B cell (primary cell): ENCODE measurements at places on chromosomes 12 and 14.

- DNase-seq = no peak
These were observed 63.8 kb downstream of the PTGER2 start for GRCh38 chr14:52377940-52378339.

DNA sequence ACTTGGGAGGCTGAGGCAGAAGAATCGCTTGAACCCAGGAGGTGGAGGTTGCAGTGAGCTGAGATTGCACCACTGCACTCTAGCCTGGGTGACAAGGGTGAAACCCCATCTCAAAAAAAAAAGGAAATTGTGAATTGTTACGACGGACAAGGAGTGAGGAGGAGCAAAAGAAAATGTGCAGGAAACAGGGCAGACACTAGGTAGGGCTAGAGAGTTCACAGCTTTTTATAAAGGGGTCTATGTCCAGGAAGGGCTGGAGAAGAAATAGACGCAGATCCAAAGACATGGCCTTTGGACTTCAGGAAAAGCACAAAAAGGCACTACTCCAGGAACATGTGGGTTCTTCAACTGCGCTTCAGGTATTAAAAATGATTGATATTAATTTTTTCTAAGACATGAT lies 34.4 kb downstream of the ATG14 start:
- DNase-seq = no peak

GRCh38 chr12:89411846-89412245 lies 59.5 kb upstream of the DUSP6 start:
- no peak for DNase-seq

GRCh38 chr12:105220929-105221290 lies 15.1 kb downstream of the APPL2 start:
- DNase-seq = no peak

DNA sequence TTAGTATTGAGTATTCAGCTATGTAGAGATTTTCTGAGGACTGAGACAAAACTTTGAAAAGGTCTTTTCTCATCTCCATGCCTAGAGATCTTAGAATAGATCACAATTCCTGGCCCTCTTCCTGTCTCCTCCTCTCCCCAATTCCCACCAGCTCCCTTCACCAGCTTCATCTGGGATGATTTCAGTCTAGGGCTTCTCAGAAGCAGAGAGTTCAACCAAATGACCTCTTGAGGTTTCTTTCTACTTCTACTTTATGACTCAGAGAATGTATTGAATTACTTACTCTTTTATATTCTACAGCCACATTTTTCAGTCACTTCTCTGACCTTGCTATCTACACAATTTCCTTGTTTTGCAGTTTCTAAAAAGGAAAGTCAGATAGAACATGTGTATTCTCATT lies 19.4 kb upstream of the SNX6 start:
- no peak for DNase-seq

- DNase-seq = no peak
These were observed 394.2 kb downstream of the SOX5 start for GRCh38 chr12:23555180-23555824.

DNA sequence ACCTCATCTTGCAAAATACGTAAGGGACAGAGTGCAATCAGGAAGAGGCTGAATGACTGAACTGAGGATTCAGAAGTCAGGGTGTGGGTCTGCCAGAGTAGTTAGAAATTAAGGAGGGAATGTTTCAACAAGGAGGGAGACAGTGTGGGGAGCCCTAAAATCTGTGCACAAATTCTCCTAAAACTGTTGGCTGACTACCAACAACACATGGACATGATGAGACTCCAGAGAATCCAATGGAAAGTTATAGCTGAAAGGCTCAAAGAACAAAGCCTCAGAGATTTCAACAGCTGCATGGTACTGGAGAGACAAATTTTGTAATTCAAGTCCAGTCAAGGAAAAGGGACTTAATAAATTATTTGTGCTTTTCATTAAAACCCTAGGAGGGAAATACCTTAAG lies 36.1 kb upstream of the NEDD1 start:
- DNase-seq = no peak

- DNase-seq = no peak
These were observed 24.8 kb downstream of the EPYC start for GRCh38 chr12:90979951-90980350.

- no peak for DNase-seq
These were observed 41.1 kb downstream of the GTF2A1 start for GRCh38 chr14:81179631-81180030.

GRCh38 chr12:1041478-1041877 lies 50.5 kb downstream of the ERC1 start:
- DNase-seq = no peak

DNA sequence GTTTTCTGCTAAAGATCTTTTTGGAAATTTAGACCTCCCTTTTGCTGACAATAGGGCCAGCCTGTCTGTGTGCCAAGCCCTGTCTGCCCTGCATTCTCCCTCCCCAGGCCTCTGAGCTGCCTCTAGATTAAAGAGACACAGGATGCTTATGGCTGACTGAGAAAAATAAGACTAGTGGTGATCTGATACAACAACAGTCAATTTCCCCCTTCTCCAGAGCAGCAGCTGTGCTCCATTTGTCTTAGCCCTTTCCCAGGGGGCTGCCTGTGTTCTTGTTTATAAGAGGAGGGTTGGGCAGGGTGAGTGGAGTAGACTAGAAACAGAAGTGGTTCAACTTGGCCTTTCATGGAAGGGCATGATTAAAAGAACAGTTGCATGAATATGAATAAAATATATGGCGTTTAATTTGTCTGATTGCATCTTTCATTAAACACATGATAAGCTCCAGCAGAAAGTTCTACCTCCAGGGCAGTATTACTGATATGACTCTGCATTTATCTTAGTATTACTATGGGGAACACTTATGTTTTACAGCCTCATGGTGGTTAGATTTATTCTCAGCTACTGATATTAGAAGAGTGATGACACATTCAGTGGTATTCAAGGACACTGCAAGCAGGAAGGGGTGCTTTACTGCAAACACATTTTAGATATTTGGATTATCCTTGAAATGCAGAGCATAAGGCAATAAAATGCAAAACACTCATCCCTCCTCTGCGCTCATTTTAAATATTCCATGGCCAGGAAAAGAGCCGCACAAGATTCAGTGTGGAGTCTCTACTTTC lies 150.2 kb upstream of the CLEC14A start:
- no peak for DNase-seq

GRCh38 chr14:65361920-65362319 lies 50.6 kb upstream of the FUT8 start:
- DNase-seq = no peak

GRCh38 chr12:123163227-123163626 lies 12.3 kb upstream of the PITPNM2 start:
- no peak for DNase-seq

DNA sequence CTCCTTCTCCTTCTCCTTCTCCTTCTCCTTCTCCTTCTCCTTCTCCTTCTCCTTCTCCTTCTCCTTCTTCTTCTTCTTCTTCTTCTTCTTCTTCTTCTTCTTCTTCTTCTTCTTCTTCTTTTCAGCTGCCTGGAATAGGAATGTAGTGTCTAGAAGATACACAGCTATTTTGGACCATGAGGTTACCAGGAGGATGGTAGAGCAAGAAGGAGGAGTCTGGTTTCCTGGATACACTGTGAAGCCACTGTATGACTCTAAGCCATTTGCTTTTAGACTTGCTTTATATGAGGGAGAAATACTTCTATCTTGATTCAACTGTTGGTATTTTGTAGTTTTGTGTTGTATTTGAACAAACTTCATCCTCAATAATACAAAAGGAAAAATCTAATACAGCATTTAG lies 3.0 kb upstream of the MYBPC1 start:
- no peak for DNase-seq

DNA sequence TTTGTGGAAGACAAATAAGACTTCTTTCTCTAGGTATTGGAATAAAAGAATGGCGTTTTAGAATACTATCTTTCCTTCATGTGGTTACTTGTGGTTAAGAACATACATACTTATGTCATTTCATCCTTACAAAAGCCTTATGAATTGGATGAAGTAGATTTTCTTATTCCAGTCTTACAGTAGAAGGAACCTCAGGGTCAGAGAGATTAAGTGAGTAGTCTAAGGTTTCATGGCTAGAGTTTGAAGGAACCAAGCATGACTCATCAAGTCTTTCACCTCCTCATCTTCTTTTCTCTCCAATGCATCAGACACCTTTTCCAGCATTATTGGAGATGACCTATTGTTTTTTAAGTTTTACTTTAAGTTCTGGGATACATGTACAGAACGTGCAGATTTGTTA lies 92.9 kb upstream of the NEDD1 start:
- DNase-seq = no peak

- DNase-seq = no peak
These were observed 91.0 kb upstream of the FOXN3 start for GRCh38 chr14:89507926-89508460.

GRCh38 chr14:89947344-89947743 lies 7.2 kb downstream of the EFCAB11 start:
- DNase-seq = no peak

DNA sequence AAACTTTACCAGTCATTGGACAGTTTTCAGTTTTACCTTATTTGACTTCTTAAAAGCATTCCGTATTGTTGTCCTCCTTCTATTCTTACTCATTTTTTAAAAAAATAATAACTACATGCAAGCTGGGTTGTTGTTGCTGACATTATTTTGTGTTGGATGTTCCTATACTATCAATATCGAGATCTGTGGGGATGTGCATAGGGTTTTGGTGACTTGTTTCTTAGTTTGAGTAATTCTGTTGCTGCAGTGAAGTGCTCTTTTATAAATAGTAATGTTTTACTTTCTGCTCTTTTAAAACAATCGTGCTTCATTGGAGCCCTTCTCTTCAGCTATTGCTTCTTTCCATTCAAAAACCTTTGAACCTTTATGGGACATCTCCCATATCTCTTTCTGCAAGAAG lies 79.4 kb downstream of the METTL25 start:
- no peak for DNase-seq

DNA sequence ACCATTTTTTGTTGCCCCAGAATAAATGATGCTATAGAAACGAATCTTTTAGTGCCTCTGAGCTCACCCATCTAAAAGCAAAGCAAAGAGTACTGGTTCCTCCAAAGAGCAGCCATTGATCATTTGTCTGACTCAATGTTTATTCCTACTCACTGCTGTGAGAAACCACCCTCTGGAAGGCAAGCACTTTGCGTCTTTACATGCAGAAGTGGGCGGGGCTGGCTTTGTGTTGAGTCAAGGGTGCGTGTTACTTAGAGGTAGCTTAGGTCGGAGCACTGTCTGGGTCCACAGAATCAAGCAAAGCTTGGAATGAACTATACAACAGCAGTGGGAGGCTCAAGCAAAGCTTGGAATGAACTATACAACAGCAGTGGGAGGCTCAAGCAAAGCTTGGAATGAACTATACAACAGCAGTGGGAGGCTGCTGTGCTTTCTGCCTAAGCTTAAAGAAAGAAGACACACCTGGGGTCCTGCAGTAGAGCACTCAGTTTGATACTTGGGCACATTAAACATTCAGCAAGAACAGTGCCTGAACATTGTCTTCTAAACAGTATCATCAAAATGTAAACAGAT lies 77.2 kb upstream of the PRICKLE1 start:
- DNase-seq = no peak

GRCh38 chr12:21643758-21644157 lies 13.9 kb downstream of the LDHB start:
- no peak for DNase-seq

DNA sequence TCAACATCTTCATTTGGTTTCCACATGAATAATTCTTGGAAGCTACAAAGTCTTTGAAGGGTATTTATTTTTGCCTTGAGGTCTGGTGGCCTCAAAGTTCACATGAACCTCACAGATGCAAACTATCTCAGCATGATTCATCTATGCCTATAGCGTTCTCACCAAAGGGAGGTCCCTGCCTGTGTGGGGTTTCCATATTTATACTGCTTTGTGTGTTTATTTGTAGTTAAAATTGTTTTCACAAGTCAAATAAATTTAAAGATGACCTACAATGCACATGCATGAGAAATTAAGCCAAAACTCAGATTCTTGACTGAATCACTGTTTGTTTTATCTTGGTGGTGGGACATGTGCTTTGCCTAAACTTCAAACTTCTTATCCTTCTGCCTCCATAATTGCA lies 176.7 kb downstream of the PPM1H start:
- DNase-seq = no peak

DNA sequence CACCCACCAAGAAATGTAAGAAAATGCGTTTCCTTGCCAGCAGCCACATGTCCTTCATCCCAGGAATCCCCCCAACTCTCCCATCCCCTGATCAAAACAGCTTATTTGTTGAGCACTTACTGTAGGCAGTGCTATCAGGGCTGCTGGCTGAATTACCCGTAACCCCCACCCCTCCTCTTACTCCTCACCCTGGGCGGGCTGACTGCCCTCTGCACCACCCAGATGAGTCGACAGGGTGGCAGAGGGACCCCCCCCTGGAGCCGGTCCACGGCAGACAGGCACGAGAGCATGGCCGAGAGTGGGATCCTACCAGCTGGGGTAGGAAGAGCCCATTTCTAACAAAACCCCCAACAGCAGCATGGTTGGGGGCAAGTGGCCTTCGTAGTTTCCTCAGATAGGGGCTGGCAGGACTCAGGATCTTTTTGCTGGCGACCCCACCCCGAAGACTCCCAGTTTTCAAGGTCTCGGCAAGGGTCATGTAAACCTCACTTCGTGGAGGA lies 1.1 kb upstream of the RHOF start:
- no peak for DNase-seq

DNA sequence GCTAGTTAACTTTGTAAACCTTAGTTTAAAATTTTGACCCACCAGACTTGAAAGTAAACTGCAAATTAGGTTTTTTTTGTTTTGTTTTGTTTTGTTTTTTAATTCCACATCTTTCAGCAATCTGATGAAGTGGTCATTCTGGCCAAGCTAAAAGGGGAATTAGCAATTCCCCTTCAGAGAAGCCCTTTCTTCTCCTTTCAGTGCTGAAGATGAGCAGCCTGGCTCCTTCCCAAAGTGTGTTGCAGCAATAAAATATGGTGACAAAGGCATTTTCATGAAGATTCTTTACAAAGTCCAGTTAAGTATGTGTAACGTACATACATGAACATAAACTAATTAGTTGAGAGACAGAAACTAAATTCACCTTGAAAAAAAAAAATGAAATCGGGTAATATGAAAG lies 380.1 kb downstream of the NOVA1 start:
- DNase-seq = no peak

DNA sequence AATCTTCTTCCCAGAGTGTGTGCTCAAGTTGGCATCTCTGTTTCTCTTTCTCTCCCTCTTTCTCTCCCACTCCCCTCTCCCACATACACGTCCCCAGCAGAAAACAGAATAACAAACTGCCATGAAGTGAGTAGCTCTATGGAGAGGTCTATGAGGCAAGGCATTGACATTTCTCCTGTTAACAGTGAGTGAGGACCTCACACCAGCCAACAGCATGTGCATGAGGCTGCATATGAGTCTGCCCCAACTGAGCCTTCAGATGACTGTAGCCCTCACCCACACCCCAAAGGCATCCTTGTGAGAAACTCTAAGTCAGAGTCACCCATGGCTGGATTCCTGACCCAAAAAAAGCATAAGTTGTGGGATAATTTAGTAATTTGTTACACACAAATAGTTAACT lies 50.4 kb downstream of the MAGOHB start:
- no peak for DNase-seq
